ENCODE measurements at places on chromosomes 2 and 18. TPM values are rescaled to one million over a fixed set of nuclear protein-coding genes. Genes with fewer than 3 reads are reported as not detected.

ACMSD gene
- total RNA-seq, result not detected

GALNT14 gene
- total RNA-seq, result 10.4 TPM

IL36G gene
- total RNA-seq, result 0.70 TPM

RUFY4 gene
- total RNA-seq, result 0.04 TPM

GRCh38 chr2:23454501-23455120 is 69.6 kb downstream of the KLHL29 start:
- no peak for DNase-seq

DNA sequence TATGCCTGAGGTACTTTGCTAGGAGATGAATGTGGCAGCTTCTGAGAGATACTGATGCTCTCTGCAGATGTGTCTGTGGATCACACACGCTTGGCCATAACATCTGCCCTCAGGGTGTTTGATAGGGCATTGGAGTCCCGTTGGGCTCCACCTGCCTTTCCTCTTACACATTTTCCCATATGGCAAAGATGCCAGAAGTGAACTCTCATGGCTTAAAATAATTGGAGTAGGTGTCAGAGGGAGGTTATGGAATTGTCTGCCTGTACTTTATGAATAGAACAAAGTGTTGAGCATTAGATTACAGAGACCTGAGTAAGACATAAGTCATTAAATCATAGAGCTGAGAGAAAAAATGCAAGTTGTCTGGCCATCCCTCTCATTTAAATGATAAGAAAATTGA is 75.3 kb upstream of the PNPT1 start:
- DNase-seq, result no peak

DNA sequence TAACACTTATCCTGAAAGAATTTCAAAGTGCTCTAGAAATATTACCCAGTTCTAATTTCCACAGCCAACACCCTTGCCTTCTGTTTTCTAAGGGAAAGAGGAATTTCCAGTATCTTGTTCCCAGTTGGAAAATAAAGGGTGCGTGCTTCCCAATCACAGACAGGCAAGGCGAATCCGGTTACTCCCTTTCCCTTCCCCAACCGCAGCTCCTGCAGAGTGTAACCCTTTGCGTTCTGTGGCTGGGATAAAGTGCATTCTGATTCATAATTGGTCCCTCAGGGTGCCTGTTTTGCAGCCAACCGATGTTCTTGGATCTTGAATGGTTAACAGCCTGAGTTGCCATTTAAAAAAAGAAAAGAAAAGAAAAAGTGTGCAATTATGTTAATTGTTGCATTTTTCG is 40.6 kb upstream of the PGAP1 start:
- peak; percentile 62 for DNase-seq

- no peak for DNase-seq
These were observed 66.6 kb downstream of the MTCL1 start for GRCh38 chr18:8771930-8772329.

GRCh38 chr2:111225856-111226255 is 105.1 kb downstream of the BCL2L11 start:
- no peak for DNase-seq

- no peak for DNase-seq
These were observed 380.5 kb downstream of the DLGAP1 start for GRCh38 chr18:4074647-4075046.

- no peak for DNase-seq
These were observed 220.8 kb downstream of the MYCN start for GRCh38 chr2:16161085-16161565.

- no peak for DNase-seq
These were observed 30.5 kb downstream of the ASB1 start for GRCh38 chr2:238456970-238457926.

DNA sequence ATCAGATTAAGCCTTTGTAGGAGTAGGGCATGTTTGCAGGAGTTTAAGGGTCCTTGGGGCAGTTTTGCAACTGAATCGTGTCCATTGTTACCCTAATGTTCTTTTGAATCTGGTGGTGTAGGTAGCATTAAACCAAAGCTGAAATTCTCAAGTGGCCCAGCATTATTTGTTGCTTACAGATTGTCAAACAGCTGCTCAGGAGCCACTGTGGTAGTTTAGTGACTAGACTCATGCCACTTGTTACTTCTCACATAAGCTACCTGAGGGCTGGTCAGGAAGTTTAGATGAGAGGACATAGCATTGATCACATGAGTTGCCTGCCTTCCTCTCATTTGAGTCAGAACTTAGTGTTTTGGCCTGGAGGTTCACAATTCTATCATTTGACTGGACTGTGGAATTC is 157.6 kb downstream of the HAUS1 start:
- peak; percentile 71 for DNase-seq

- no peak for DNase-seq
These were observed 92.2 kb upstream of the SEC11C start for GRCh38 chr18:59047321-59048047.

GRCh38 chr18:73859837-73860397 is 287.7 kb downstream of the FBXO15 start:
- no peak for DNase-seq

- DNase-seq, result no peak
These were observed 22.5 kb upstream of the ACVR1 start for GRCh38 chr2:157898591-157898996.

DNA sequence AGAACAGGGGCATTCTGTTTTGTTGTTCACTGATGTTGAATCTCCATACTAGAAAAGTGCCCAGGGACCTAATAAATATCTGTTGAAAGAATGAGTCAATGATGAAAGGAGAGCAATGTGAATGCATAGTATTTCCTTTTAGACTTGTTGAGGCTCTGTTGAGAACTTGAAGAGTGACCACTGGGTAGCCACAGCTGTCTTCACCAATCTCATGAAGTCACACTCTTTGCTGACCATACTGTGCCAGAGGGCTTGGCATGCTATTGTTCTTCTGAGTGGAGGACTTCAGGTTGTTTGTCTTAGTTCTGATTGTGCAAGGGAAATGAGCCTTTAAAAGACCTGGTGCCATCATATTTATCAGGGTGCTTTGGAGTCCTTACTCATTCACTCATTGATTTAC is 41.6 kb upstream of the NT5C1B start:
- no peak for DNase-seq

- DNase-seq, result peak; percentile 82
These were observed 50.6 kb downstream of the MDH1 start for GRCh38 chr2:63639344-63639743.

DNA sequence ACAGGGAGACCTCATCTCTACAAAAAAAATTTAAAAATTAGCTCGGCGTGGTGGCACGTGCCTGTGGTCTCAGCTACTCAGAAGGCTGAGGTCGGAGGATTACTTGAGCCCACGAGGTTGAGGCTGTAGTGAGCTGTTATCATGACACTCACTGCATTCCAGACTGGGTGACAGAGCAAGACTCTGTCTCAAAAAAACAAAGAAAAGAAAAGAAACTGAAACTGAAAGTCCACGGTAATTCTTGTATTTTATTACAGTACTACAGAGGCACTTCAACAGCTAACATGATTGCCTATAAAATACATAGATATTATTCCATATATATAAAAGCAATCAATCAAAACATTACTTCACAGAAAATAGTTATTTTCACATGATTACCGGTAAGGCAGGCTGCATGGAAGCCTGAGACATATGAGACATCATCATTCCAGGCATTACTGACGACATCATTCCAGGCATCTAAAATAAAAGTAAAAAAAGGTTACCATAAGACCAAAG is 23.1 kb downstream of the PRPF40A start:
- DNase-seq, result no peak

DNA sequence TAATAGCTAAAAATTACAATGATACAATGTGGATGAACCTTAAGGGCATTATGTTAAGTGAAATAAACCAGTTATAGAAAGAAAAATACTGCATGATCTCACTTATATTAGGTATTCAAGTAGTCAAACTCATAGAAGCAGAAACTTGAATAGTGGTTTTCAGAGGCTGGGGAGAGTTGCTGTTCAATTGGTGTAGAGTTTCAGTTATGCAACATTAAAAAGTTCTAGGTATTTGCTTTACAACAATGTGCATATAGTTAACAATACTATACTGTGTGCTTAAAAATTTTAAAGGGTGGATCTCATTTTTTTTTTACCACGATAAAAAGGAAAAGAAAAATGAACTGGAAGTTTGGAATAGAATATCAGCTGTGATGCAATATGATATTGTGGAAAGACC is 479.1 kb downstream of the SPAG16 start:
- no peak for DNase-seq

- no peak for DNase-seq
These were observed 42.4 kb upstream of the C1GALT1C1L start for GRCh38 chr2:43718530-43719124.

DNA sequence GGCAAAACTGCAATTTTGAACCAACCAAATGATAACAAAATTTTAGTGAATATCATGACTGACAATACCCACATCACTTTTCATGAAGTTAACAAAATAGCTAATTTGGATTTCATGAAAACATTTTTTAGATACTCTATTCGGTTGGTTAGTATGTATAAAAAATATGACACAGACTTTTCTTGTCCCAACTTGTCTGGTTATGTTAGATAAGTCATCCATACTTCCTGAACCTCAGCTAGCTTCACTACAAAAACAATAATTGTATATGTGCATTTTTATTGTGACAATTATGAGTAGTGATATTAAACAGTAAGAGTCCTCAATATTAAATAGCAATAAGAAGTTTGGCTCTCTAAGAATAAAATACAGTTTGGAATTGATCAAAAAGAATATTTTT is 408.1 kb upstream of the DSEL start:
- DNase-seq, result no peak

GRCh38 chr18:62976227-62976626 is 260.9 kb downstream of the PHLPP1 start:
- no peak for DNase-seq

DNA sequence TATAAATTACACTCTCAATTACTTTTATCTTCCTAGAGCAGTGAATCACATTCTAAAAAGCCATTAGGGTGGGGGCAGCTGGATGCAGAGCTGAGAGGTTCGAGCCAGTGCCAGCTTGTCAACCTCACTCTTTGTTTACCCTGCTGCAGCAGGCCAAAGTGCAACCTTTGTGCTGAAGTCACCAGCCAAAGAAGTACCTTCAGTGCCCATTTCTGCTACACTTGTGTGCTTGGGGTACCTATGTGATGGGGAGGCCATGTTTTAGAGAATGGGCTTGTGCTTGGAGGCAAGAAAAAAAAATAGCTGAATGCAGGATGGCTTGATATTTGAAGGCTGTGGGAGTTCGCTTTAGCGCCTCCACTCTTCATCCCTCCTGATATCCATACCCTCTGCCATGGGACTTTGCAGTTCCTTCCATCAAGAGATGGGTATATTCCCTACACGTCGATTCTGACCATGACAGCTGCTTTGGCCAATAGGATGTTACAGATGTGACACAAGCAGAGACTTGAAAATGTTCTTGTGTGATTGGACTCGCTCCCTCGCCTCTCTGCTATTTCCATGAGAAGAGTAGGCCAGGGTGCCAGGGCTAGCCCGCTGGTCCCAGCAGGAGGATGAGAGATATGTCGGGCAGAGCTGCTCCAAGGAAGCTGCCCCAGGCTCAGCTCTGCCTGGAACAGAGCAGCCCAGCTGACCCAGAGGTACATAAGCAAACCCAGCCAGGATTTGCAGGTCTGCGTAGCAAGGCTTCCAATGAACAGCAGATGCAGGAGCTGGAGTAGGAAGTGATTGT is 12.7 kb upstream of the FZD5 start:
- no peak for DNase-seq

All from GM23338 (cell line).